ENCODE measurements at places on chromosomes 2 and 18.

DNA sequence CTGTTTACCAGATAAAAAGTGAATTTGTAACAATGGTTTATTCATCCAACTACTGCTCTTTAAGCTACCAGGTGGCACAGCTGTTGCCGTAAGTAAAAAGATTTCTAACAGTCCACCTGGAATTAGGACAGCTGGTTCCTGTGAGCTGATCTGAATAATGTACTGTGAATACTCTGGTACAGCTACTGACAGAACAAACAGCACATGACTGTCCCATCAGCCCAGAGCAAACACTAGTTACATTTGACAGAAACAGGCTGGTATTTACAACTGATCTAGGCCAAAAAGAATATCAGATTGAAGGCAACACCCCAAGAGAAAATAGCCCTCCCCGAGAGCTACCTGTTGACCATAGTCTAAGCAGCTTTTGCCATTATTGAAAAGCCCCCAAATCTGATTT lies 840.4 kb downstream of the CPS1 start:
- DNase-seq = no peak

DNA sequence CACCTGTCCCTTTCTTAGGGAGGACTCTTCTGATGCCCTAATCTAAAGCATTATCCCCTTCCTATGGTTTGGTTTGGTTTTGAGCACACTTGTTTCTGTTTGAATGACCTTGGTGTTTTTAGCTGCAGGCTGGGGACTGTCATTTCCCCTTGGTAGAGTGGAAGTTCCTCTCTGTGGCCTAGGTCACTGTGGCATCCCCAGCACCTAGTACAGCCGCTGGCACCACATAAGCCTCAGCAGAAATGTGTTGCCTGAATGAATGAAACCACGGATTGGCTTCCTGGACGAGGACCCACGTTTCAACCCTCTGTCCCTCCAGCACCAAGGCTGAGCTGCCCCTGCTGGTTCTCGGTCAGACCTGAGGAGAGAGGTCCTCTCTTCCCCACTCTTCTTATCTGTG lies 159.9 kb downstream of the CTIF start:
- no peak for DNase-seq

GRCh38 chr2:172970660-172971059 lies 105.0 kb upstream of the MAP3K20 start:
- no peak for DNase-seq

DNA sequence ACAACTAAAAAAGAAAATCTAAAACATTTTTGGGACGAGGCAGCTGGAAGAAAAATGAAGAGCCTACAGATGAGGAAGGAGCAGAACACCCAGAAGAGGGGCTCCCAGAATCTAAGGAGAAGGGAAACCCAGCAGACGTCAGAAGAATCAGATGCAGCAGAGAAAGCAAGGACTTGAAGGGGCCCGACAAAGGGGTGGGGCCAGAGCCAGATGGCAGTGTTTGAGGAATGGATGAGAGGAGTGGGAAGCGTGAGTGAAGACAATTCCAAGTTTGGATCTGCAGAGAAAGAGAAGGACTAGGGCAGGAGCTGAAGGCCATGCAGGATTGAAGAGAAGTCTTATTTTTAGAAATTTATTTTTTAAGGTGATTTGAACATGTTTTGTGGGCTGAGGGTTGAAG lies 19.3 kb downstream of the PTMA start:
- DNase-seq = peak; percentile 36

GRCh38 chr2:162769066-162769465 lies 69.5 kb downstream of the KCNH7 start:
- DNase-seq = no peak

DNA sequence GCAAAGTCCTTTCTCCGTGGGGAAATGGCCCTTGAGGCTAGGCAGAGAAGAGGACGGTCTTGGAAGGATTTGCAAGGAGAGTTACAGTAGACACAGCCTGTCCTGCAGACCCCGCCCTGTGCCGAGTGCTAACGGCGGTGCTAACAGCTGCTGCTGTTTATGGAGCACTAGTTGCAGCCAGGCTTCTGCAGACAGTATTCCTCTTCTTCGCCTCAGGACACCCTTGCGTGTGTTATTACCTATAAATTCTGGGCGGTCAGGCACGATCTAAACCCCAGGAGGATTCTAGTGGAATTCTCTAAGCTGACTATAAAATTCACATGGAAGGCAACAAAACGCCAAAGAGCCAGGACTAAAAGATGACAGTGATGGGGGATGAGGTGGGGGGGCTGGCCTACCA lies 139.8 kb downstream of the GLI2 start:
- peak; percentile 73 for DNase-seq

GRCh38 chr2:139514951-139515350 lies 734.8 kb upstream of the NXPH2 start:
- no peak for DNase-seq

Measured in left hindlimb (tissue), 1 donor.